ENCODE measurements at places on chromosomes 3 and 15.

DNA sequence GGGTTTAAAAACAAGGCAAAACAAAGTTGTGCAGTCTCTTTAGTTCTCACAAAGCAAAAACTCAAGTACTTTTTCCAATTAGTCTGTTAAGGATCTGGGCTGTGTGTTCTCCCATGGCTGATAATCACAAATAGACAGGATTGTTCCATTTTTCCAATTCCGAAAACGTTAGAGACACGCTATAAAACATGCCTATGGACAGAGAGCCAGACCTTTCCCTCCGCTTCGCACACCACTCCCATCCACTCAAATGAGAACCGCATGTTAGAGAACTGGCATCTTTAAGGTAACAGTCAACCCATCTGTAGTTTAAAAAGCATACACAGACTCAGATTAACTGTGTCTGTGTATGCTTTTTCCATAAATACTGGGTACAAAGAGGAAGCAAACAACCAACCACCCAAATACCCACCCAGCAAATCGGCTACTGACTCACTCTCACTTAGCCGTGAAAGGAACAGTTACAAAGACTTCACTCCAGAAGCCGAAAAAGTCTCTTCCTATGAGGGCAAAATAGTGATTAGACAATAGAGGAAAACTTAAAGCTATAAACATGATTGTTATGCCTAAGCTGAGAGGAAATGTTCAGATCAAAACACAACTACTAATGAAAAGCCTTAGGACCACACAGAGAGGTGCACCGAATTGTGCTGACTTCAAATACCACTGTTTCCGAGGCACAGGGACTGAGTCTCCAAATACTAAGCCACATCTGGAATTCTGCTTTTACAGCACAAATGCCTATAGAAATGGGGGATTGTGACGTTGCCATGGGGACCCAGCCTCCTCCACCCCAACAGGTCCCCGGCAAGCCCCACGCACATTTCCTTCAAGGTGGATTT, 36.1 kb downstream of the IL17RD start:
- DNase-seq: no peak

- DNase-seq: no peak
Observed at GRCh38 chr15:87954793-87955192, 301.7 kb downstream of the NTRK3 start.

DNA sequence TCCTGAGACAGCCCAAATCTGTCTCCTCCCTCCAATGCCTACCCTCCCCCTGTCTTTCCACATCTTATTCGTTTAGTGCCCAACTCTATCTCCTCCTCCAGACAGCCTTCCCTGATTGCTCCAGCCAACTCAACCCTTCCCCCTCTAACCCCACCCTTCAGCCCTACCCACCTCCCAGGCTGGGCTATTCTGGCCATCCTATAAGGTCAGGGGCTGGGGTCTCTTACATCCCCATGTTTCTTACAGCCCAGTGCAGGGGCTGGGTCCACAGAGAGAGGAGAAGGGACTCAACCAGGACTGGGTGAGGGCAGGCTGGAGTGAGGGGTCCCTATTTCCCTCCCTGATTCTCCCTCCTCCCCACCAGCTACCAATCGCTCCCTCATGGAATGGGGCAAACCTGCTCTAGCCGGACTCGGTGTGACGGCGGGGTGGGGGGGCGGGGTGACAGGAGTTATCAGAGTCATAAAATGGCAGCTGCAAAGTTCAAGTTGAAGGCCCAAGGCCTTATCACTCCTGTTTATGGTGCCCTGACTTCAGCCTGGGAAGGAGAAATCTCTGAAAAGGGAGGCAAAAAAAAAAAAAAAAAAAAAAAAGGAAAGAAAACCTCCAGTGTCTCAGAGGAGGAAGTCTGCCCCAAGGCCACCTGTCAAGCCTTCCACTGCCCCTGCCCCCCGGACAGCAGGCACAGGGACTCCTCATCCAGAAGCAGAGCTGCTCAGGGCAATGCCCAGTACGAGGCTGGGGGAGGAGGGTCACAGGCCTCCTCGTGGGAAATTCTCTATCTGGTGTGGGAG, 2.1 kb downstream of the VIPR1 start:
- no peak for DNase-seq

GRCh38 chr3:14625443-14625842, 26.1 kb upstream of the CCDC174 start:
- no peak for DNase-seq

DNA sequence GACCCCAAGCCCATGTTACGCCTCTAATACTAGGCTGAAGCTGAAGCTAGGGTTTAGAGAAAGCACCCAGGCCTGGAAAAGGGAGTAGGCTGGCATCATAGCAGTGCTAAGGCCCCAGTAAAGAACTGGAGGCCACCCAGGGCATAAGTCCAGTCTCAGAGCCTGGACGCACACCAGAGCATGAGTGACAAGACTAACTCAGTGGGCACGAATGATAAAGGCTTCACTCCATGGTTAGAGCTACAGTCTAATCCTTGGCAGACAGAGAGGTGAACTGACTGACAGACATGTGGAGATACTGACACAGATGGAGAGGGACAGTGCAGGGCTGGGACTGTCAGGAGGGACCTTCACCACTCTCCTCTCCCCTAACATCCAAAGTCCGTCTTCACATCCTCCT, 139.8 kb downstream of the KCNMB2 start:
- no peak for DNase-seq

GRCh38 chr3:25349828-25350724, 78.0 kb upstream of the RARB start:
- no peak for DNase-seq

GRCh38 chr3:56986347-56986746, 74.1 kb upstream of the SPATA12 start:
- no peak for DNase-seq

Measured in NCI-H1436 (cell line).